Stimulated activated CD4-positive, alpha-beta T cell treated with anti-CD3 and anti-CD28 coated beads, TNF-alpha, amount 100 ng/mL, for 48 hours (primary cell): ENCODE measurements at places on chromosomes 7 and 10.

DNA sequence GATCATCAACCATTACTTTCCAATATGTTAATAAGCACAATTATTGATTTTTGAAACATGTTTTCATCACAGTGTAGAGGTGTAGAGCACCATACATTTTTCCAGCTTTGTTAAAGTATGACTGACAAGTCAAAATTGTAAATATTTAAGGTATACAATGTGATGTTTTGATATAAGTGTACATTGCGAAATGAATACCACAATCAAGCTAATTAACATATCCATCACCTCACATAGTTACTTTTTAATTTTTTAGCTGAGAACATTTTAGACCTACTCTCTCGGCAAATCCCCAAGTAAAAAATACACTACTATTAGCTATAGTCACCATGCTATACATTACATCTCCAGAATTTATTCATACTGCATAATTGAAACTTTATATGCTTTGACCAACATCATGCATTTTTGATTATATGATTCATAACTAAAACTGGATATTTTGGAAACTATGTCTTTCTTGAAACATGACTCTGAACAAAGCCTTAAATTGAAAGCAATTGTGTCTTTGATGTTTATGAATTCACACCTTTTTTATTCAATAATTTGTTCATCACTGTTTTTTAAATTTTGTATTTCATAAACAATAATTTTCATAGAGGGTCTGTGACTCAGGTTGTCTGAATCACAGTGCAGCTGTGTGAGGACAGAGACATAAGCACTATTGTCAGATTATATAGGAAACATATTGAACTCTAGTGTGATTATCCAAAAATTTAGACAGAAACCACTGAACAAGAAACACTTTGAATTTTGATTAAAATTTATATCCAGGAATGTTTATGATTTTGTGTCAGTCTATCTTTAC lies 486.1 kb downstream of the SEMA3D start:
- no peak for DNase-seq

DNA sequence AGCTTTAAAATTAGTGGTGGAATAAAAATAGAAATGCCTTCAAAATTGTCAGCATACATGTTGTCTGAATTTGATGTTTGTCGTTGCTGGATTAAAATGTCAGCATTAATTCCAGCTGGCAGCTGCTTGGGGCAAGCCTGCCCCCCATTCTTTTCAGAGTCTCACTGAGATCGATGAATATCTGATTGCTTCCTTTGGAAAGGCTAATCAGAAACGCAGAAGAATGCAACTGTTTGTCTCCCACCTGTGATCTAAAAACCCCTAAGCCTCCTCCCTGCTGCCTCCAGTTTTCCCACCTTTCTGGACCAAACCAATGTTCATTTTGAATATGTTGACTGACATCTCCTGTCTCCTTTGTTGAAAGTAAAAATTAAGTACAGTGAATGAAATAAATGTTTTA lies 27.9 kb upstream of the BNIP3 start:
- DNase-seq = no peak

DNA sequence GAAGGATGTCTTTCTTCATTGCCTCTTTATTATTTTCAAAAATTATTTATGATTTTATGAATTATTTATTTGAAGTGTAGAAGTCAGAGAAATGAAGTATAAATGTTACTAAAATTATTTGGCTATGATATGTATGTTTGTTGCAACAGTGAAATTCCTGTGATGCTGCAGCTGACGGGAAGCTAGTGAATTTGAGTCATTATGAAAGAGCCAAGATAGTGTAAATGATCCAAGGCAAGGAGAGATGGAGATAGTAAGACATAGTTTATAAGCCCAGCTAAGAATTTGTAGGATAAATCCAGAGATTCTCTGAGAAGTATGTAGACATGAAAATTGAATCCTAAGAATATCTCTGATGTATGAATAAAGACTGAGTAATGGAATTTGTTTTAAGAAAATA lies 30.8 kb downstream of the CASD1 start:
- no peak for DNase-seq

GRCh38 chr10:109207361-109207760 lies 716.0 kb downstream of the XPNPEP1 start:
- no peak for DNase-seq

GRCh38 chr10:131806146-131806545 lies 94.7 kb upstream of the PPP2R2D start:
- DNase-seq = no peak

DNA sequence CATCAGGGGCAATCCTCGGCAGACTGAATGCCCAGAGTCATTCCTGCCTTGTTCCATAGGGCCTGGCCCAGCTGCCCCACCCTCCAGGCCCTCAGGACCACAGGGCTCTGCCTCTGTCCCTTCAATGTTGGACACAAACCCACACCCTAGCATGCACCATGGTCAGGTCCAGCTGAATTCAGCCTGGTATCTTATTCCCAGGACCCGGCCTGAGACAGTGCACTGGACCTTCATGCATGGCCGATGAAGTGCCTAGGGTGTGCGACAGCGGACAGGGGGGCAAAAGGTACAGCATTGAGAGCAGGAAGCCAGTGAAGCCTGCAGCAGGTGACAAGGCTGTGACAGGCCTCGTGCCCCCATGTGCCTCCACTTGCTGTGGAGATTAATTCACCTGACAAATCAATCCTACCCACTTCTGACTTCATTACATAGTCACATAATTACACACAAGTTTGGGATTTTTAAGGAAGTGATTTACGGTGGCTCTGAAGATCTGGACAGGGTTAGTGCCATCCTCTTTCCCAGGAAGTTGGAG lies 261.9 kb downstream of the GRID1 start:
- no peak for DNase-seq

- no peak for DNase-seq
Measured at GRCh38 chr7:194252-195009, 2.1 kb downstream of the FAM20C start.

- DNase-seq = no peak
Measured at GRCh38 chr10:114491933-114492332, 87.6 kb upstream of the AFAP1L2 start.

- DNase-seq = no peak
Measured at GRCh38 chr7:151060113-151060415, 675 bp downstream of the SLC4A2 start.

DNA sequence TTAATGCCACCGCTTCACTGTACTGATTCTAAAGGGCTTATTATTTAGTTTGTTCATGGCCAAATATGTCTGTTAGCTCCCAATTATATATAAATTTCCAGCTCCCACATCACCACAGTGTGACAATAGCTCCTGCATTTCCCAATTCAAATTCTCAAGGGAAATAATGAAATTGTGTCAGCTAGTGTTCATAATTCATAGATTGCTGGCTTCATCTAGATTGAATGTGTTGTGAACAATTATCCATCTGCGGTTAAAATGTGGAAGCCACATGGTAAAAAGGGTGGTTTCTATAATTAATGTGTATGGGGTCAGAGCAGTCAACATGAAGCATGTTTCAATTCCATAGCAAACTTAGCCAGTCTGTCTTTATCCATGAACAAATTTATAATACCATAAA lies 154.3 kb downstream of the SEMA3E start:
- no peak for DNase-seq

- no peak for DNase-seq
Measured at GRCh38 chr10:7538970-7539654, 127.7 kb downstream of the ITIH5 start.

DNA sequence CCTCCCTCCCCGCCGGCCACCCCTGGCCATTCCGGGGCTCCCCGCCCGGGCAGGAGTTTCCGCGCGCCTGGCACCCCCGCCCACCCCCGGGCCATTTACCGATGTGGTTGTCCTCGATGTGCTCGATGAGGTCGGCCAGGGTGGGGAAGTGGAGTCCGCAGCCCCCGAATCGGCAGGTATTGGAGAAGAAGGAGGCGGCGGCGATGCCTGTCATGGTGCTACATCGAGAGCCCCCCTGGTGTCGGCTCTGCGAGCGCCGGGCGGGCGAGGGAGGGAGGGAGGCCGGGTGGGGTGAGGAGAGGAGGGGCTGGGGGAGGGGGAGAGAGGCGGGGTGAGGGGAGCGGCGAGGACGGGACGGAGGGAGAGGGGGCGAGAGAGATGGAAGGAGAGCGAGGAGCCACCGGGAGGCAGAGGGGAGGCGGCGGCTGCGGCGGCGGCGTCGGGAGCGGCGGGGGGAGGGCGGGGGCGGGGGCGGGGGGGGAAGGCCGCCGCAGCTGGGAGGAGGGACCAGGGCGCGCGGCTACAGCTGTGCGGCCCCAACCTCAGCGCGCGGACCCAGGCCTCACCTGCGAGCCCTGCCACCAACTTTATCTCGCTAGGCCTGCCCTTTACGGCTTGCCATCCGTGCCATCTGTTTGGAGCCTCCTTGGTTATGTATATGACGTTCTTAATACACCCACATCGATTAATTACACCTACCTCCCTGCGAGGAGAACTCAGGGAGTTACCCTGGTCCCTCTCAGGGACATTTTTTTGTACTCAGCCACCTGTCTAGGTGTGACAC lies at the start of gene JAZF1:
TSS of gene JAZF1 (minus strand) at position 432 of the 784 bp plus-strand sequence.
- DNase-seq = no peak

DNA sequence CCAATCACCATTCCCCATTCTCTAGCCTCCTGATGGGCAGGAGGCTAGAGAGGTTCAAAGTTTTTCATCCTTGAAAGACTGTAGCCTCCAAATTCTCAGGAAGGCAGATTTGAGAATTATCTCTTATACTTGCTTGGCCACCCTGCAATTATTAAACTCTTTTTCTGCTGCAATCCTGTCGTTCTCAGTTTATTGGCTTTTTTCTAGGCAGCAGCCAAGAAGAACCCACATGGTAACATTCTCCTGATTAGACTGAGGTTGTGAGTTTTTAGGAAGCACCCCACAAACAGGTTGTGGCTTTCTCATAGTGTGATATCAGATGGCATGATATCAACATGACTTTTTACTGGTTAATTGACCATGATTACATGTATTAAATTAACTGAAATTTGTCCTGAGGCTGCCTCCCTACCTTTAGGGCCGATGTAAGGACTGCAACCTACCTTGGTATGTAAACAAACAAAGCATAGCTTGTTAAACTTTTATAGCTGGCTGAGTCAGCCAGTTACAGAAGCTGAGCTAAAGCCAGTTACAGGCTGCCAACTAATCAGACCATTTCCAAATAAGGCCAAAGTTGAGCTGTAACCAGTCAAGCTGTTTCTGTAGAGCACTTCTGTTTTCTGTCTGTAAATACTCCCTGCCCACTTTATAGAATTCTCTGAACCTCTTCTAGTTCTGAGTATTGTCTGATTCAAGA lies 3.2 kb upstream of the ZNF248 start:
- no peak for DNase-seq

DNA sequence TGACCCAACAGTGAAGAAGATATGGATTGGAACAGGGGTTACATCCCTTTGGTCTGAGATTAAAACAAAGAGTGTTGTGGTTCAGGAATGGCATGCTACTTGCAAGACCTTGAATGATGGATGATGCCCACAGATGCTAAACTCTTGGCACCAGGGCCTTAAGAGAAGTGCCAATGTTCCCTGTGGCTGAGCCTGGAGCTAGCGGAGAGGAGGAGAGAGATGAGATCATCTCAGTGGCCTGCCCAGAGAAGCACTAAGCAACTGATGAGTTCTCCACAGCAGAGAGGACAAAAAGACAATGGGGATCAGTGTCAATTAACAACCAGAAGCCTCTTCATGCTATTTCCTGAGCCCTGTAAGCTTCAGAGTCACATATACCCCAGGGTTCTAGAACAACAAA lies 97.8 kb downstream of the ELAPOR2 start:
- DNase-seq = no peak

DNA sequence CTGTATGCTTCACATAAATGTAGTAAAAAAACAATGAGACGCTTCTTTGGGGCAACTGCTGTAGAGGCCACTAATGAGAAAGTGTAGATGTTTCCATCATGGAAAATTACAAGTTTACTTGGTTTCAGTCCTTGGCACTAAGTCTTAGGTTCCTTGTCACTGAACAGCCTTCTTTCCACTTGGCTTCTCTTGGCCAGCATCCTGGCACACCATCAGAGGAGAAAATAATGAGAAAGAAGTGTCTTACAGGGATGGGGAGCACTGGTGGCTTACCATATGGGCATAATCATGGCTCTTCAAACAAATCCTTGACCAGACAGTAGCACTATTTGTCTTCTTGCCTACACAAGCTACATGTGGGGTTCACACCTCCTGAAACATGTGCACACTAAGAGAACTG lies 22.5 kb upstream of the SH3PXD2A start:
- no peak for DNase-seq

DNA sequence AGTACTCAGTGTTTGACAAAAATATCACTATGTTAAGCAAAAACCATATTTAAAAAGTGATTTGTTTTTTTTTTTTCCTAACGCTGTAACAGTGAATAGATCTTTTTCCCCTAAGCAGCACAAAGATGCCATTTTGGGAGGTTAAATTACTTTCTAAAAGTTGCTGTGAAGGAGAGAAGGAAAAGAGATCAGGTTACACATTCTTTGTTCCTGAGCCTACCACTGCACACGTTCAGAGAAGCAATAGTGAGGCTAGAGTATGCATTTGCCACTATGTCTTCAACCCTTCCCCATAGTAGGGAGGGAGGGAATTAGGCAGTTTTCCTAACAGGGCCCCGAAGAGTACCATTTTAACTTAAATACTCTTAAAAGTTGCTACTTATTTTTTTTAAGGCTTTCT lies 38.9 kb downstream of the BMPR1A start:
- no peak for DNase-seq

GRCh38 chr7:18903695-18904094 lies 213.7 kb downstream of the TWIST1 start:
- DNase-seq = no peak

- no peak for DNase-seq
Measured at GRCh38 chr7:25122373-25122772, 2.7 kb downstream of the CYCS start.

GRCh38 chr7:137860542-137860941 lies 13.8 kb upstream of the DGKI start:
- no peak for DNase-seq

DNA sequence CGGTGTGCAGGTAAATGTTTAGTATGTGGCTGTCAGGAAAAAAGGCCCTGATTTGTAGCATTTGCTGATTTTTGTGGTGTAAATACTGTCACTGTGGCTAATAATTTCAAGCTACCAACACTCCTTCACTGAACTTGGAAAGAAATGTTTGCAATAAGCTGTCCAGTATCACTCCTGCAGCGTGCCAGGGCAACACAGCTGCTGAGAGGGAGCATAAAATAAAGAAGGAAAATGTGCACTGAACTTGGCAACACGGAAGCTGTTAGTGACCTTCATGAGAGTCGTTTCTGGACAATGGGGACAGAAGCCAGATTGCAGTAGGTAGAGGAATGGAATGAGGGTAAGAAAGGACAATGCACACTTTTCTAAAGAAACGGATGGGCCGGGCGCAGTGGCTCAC lies 37.9 kb upstream of the FHIP2A start:
- no peak for DNase-seq

DNA sequence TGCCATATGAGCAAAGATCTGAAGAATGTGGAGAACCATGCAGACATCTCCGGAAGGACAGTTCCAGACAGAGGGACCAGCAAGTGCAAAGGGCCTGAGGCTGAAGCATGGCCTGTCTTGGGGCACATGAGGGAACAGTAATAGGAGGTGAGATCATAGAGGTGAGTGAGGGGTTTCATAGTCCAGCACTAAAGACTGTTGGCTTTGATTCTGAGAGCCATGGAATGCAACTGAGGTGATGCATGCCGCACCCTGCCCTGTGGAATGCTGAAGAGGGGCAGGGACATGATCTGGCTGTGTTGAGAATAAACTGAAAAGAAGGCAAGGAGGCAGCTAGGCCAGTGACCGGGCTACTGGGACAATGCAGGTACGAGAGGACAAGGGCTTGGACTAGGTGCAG lies 253.1 kb upstream of the KLF14 start:
- DNase-seq = no peak

GRCh38 chr10:102007796-102008195 lies 48.2 kb downstream of the ARMH3 start:
- DNase-seq = no peak
